Activated B cell treated with CpG ODN at 0.5 μM for 24 hours (primary cell): ENCODE measurements at places on chromosomes 7 and 10.

DNA sequence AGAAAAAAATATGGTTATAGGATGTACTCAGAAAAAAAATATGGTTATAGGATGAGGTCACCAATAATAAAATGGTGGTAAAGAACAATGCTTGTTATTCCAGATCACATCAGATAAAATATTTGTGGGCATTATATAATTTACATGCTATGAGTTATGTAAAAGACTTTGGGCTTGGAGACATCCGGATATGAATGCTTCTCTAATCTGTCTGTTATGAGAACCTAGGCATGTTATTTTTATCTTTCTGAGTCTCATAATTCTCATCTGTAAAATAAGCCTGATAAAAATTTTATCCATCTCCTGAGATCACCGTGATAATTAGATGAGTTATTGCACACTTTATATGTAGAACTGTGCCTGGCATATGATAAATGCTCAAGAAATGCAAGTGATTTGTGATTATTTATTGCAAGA, 37.8 kb downstream of the DKK1 start:
- no peaks in the 10 kb centered on the region for H3K27me3 ChIP-seq
- no peaks in the 10 kb centered on the region for H3K36me3 ChIP-seq
- H3K4me1 ChIP-seq = no peaks in the 10 kb centered on the region
- DNase-seq = no peak
- H3K4me3 ChIP-seq = no peak overlapping the region

GRCh38 chr7:26199301-26200037, 1.1 kb downstream of the HNRNPA2B1 start:
- H3K4me3 ChIP-seq = peak overlapping the region; percentile 99
- H3K27ac ChIP-seq = peak overlapping the region; percentile 100
- H3K4me1 ChIP-seq = peaks cover 54% of the 10 kb centered on the region
- no peaks in the 10 kb centered on the region for H3K27me3 ChIP-seq

DNA sequence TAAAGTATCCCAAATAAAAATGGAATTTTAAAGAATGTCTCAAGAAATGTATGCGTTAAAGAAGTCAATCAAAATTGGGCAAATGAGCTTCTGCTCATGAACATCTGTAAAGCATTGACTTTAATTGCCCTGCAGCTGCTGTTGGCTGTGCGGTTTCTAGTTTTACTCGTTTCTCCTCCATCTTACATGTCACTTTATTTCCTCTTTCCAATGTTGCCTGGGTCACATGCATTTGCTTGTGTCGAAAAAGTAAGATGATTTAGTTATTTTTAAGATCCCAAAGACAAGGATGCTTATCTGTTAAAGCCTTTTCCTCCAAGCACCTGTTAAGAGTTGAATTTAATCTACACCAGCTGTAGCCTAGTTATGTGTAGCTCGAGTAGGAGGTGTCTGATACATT, 310.4 kb downstream of the EXOC4 start:
- H3K4me1 ChIP-seq = no peaks in the 10 kb centered on the region
- H3K27me3 ChIP-seq = no peaks in the 10 kb centered on the region
- H3K4me3 ChIP-seq = no peak overlapping the region
- DNase-seq = no peak
- H3K36me3 ChIP-seq = peaks cover 14% of the 10 kb centered on the region

DNA sequence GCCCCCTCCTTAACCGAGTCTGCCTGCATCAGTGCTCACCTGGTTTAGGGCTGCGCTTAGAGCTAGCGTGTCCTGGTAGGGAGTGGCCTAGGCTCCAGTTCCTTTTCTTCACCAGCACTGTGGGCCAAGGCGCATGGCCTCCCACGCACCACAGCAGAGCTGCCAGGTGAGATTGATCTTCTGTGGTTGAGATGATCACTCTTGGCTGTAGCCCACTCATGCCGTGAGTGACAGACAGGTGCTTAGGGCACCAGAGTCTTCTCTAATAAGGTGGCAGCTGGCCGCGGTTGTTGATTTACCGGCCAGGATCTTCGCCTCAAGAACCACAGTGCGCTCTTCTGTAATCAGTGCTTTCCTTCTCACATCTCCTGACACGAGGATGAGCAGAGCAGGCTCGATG, 157.2 kb upstream of the INSYN2A start:
- no peak for DNase-seq
- H3K4me1 ChIP-seq = no peaks in the 10 kb centered on the region
- H3K27ac ChIP-seq = no peak overlapping the region
- H3K4me3 ChIP-seq = no peak overlapping the region

DNA sequence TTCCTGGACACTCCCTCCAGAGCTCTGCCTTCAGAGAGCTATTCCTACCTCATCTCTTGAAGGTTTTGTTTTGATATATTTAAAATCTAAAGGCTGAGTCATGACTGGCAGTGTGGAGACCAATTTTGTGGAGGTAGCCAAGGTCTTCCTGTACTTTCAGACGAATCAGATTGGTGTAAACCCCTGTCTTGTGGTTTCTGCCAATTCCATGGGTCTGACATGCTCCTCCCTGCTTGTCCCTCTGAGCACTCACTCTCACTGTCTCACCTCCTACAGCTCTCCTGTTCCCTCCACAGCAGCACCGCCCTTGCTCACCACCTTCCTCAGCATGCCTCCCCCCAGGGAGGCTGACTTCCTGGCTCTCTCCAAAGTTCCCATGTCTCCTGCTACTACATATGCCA, 179.8 kb downstream of the NPSR1 start:
- no peak for DNase-seq
- H3K4me3 ChIP-seq = no peak overlapping the region
- no peaks in the 10 kb centered on the region for H3K36me3 ChIP-seq
- no peaks in the 10 kb centered on the region for H3K4me1 ChIP-seq

DNA sequence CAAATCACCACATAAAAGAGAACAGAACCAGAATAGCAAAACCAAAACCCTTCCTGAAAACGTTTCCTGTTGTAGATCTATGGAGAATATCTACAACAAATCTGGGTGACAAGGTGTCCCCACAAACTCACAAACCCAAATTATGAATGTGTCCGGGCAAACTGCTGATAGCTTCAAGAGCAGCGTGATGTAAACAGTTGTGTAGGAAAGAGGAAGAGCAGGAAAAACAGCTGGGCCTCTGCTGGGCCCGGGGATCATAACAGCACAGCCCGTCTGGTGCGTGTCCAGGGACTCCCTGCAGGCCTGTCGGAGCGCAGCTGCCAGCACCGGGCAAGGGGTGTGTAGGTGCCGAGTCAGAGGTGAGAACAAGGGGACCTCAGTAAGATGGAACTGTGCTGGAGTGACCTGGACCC, 53.7 kb downstream of the KCNH2 start:
- no peak for DNase-seq
- H3K27ac ChIP-seq = no peak overlapping the region
- H3K4me1 ChIP-seq = no peaks in the 10 kb centered on the region
